T follicular helper cell (primary cell): ENCODE measurements at places on chromosomes 2 and 18.

- DNase-seq, result no peak
These were observed 176.7 kb upstream of the PKDCC start for GRCh38 chr2:41871080-41871479.

GRCh38 chr2:160664603-160665140, 171.1 kb upstream of the RBMS1 start:
- no peak for DNase-seq

DNA sequence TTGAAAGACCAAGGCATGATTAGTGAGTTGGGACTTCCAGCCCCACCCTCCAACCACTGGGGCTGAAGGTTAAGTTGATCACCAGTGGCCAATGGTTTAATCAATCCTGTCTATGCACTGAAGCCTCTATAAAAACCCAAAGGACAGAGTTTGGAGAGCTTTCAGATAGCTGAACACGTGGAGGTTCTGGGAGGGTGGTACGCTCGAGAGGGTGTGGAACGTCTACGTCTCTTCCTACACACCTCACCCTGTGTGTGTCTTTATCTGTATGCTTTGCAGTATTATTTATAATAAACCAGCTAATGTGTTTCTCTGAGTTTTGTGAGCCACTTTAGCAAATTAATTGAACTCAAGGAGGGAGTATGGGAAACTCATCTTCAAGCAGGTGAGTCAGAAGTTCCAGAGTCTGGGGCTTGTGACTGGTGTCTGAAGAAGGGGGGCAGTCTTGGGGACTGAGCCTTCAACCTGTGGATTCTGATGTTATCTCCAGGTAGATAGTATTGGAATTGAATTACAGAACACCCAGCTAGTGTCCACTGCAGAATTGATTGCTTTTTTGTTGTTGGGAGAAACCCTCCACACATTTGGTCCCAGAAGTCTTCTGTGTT, 20.3 kb downstream of the ACTR3 start:
- DNase-seq, result peak; percentile 64

- DNase-seq, result no peak
These were observed 1.0 kb upstream of the STRN start for GRCh38 chr2:36967236-36967876.

DNA sequence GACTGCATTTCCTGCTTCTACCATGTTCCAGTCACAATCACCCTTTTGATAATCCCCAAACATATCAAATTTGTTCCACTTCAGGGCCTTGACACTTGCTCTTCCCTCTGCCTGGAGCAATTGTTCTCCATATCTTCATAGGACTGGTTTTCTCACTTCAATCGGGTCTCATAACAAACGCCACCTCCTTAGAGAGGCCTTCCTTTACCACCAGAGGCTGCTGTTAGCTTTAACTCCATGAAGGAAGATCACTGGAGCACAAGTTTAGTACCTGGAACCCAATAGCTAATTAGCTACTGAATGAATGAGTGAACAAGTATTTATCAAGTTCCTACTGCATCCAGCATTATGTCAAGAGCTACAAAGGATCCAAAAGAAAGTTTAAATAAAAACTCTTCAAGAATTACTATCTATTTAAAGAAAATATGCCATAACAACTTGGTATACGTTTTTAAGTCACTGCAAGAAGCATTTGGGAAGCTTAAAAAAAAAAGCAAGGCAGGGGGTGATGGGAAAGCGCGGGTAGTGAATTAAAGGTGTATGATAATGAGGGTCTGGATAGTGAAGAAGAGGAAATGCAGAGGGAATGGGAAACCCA, 58.8 kb downstream of the BAZ2B start:
- no peak for DNase-seq

DNA sequence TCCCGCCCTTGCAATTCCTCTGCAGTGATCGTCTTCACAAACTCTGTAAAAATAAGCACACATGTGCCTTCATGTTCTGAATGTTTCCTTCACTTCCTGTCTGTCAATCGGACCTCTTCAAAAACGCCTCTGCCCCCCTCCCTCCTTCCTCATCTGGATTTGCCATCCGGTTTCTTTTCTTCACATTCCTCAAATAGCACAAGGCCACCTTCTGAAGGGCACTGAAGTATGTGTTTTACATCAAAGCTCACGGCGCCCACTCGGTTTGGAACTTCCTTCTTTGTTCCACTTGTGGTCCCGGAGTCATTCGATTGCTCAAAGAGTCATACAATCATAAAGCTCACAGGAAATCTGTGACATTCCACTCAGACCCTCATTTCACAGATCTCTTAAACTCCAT, 758.1 kb upstream of the SALL3 start:
- DNase-seq, result no peak

- no peak for DNase-seq
These were observed 1.2 kb upstream of the ZNF892 start for GRCh38 chr2:95206096-95206495.

DNA sequence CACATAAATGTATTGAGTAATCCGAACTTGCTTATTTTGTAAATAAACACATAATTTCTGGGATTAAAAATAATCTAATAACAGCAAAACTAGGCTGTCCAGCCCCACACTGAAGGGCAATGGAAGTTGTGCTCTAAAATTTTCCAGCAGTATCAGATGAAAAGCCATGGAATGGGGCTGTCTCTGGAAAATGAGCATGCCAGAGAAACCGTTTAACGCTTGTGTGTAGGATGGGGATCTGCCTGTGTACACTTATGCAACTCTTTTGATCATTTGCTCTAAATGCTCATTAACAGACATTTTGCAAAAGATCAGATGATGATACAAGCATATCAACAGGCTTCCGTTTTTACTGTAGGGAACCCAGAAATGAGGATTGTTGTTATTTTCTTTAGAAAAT, 177.6 kb downstream of the SLC8A1 start:
- DNase-seq, result no peak

- no peak for DNase-seq
These were observed 128.7 kb downstream of the UBR3 start for GRCh38 chr2:169955940-169956339.

DNA sequence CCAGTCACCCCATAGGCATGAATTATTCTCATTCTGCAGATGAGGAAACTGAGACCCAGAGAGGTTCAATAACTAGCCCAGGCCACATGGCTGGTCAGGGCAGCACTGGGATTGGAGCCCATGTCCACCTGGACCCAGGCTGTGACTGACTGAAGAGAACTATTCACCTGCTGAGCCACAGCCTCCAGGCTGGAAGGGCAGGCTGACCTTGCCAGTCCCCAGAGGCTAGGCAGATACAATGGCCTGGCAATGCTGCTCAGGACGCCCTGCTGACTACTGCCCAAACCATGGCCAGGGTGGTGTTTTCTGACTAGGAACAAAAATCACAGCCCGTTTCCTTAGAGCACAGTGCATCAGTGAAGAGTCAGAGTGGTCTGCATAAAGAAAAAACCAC, 36.8 kb downstream of the HS6ST1 start:
- DNase-seq, result no peak

GRCh38 chr2:47389692-47390091, 13.3 kb upstream of the MSH2 start:
- no peak for DNase-seq

DNA sequence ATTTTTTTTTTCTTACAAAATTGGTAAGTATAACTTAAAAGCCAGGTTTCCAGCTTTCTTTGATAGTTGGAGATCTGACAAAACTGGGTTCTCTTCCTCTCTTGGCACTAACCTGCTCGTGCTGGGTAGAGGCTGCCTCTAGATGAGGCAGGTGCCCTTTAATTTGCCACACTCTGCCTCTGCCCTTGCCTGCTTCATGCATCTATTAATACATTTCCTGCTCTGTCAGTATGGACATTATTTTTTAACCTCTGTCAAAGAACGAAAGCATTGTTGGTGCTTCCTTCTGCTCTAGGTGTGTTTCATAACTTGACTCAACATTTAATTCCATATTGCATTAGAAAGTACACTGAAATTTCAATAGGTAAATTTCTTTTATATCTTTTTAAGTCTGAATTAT, 490.7 kb upstream of the ZEB2 start:
- no peak for DNase-seq

DNA sequence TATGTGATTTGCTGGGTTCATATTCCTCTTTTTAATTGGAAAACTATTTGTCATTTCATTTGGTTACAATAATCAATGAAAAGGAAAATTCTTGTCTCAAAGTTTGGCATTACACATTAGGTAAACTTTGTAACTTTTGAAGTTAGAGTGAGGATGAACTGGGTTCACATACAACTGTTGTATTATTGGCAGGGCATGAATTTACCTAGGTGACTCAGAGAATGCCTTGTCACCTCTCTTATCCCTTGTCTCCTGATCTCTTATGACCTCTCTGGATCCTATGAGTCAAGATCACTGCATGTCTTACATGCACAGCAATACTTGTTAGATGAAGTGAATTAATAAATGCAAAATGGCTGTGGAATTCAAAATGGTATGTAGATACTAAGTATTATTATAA, 563.4 kb upstream of the GCFC2 start:
- DNase-seq, result no peak

- no peak for DNase-seq
These were observed 93.3 kb upstream of the ALKAL2 start for GRCh38 chr2:381181-381580.

- peak; percentile 6 for DNase-seq
These were observed 1.5 kb downstream of the PXDN start for GRCh38 chr2:1742681-1743395.

- DNase-seq, result no peak
These were observed 114.3 kb downstream of the GCA start for GRCh38 chr2:162458240-162458639.

GRCh38 chr2:109463236-109463635, 150.5 kb downstream of the SEPTIN10 start:
- no peak for DNase-seq

DNA sequence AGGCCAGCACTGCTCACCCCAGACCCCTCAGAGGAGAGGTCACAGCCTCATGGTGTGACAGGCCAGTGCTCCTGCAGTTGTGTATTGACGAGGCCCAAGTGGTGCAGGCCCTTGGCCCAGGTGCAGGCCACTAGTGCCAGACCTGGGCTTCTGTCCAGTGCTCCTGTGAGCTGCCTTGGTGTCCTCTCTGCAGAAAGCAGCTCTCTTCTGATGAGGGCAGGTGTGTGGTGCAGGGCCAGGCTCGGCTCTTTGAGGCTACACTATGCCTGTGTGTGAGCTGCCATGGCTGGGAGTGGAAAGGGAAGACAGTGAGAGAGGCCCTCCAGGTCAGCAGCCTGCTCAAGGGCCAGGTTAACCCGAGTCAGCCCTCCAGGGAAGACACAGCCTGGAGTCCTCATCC, 17.1 kb downstream of the EHD3 start:
- DNase-seq, result no peak

DNA sequence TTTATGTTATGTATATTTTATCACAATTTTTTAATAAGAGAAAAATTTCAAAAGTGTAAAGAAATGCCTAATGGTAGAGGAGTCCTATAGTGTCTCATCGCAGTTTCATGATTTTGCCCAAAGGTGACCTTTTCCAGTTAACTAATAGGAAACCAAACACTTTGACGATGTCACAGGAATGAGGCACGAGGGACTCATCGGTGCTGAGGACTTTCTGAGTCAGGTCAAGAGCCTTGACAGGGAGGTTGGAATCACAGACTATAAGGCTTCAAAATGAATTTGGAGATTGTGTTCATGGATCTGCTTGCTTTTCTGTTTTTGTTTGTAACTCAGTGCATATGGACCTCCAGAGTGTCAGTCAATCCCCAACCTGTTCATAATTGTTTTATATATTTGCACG, 15.1 kb upstream of the RTTN start:
- no peak for DNase-seq

- no peak for DNase-seq
These were observed 19.7 kb downstream of the TWSG1 start for GRCh38 chr18:9354256-9354655.

GRCh38 chr2:27815860-27816438, 44.4 kb downstream of the MRPL33 start:
- DNase-seq, result no peak

GRCh38 chr2:233471291-233472035, 95.1 kb downstream of the USP40 start:
- DNase-seq, result no peak

- DNase-seq, result no peak
These were observed 1356.2 kb upstream of the NXPH2 start for GRCh38 chr2:140136366-140136765.

GRCh38 chr18:2627821-2628276, 27.7 kb upstream of the SMCHD1 start:
- no peak for DNase-seq

- no peak for DNase-seq
These were observed 32.4 kb downstream of the COMMD1 start for GRCh38 chr2:61937886-61938285.

DNA sequence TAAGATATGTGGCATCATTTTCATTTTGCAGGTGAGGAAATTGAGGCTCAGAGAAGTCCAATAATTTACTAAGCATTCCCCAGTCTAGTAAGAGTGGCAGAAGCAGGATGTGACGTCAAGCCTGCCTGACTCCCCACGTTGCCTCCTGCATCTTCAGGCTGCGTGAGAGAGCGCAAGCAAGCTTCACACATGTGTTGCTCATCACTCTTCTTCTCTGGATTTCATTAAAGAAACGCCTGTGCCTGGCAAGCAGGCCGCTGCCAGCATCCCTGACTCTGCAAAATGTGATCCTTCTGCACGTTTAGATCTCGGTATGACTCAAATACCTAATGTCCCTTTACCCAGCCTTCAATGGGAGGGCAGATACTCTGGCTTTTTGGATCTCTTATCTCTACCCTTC, 96.8 kb downstream of the PRKCE start:
- no peak for DNase-seq

- no peak for DNase-seq
These were observed 410.6 kb downstream of the PIK3C3 start for GRCh38 chr18:42365591-42365990.

DNA sequence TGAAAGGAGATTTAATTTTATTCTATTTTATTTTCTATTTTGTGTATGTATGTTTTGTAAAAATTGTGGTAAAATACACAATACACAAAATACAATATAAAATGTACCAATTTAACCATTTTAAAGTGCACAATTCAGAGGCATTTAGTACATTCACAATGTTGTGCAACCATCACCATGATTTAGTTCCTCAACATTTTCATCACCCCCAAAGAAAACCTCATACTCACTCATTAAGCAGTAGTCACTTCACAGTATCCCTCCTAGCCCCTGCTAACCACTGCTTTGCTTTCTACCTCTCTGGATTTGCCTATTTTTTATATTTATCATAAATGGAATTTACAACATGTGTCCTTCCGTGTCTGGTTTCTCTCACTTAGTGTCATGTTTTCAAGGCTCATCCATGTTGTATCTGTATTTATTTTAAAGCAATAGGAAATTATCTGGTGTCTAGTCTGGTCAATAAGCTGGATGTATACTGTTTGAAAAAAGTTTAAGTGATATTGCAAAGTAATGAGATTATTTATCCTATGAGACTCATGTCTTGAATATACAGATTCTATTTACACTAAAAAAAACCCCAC, 77.9 kb upstream of the GLS start:
- DNase-seq, result no peak
